Muscle of back (tissue), 13 donors: ENCODE measurements at places on chromosomes 16 and 17. TPM values are rescaled to one million over a fixed set of nuclear protein-coding genes. Genes with fewer than 3 reads are reported as not detected.
A peak's percentile ranks its signal among the peaks of the same experiment; 100 is the strongest.

DNA sequence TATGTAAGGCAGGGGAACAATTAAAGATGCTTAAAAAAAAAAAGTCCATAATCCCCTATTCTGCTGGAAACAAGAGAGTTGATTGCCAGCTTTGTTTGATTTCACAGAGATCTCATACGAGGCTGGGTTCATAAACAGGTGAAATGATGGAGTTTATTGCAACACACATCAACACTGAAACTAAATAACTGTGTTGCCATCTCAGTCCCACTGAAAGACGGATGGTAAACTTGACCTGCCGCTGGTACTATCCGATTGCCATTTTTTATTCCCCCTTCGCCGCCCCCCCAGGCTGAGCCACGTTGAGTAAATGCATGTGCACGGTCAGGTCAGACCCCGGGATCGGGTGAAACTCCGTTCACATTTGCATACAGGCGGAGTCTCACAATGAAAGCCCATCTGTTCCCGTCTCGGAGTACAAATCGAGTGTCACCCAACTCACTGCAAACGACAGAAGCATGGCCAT lies 119.2 kb downstream of the SKAP1 start:
- peak; percentile 9 for DNase-seq

DNA sequence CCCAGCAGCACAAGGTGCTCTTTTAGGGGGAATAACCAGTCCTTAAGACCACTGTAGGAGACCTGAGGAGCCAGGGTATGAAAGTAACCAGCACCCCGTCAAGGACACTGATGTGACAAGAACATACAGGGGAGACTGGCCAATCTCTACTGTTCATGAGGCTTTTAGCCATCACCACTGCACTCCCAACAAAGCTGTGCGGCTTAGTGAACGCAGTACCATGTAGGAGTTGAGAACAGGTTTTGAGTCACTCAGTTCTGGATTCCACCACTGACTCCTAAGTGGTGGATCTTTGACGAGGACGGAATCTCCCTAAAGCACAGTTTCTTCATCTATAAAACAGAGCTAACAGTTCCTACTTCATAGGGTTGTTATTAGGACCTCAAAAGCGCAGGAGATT lies 26.8 kb downstream of the COG4 start:
- DNase-seq: no peak

DNA sequence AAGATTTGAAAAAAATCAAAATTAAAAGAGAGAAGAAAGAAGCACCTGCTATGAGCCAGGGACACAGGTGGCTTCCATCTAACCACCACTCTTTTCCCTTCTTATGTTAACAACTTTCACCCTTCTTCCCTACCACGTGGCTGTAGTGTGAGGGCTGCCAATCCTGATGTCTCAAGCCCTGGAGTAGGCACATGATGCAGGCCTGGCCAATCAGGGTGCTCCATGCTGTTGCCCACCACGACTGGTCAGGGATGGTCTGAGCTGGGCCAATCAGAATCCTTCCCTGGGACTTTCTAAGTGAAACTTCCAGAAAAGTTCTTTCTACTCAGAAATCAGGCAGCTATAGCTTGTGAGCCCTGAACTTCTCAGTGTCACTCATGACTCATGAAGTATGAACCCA lies 140.7 kb downstream of the SDK2 start:
- no peak for DNase-seq

The KCNH4 gene
- polyA plus RNA-seq: not detected

The PLA2G10 gene
- polyA plus RNA-seq: 0.28 TPM

GRCh38 chr16:82157534-82157812 lies 12.6 kb downstream of the MPHOSPH6 start:
- DNase-seq: no peak

- DNase-seq: no peak
Measured at GRCh38 chr17:57319806-57320205, 63.5 kb downstream of the MSI2 start.

The TANGO6 gene
- 6.6 TPM for polyA plus RNA-seq

The PRKAR1A gene
- polyA plus RNA-seq: 267 TPM
